Hepatocyte (in vitro differentiated cells): ENCODE measurements at places on chromosomes 7 and 10.

DNA sequence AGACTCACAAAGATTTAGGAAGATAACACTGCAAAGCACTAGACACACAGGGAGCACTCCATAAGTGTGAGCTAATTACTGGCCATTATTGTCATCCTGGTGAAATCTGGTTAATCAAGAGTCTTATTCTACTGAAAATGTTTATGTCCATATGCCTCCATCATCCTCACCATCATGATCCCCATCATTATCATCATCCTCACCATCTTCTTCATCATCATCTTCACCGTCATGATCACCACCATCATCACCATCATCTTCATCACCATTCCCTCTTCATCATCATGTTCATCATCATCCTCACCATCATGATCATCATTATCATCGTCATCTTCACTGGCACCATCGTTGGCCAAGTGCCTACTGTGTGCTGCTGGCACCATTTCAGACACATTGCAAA, 76.3 kb upstream of the CARD11 start:
- no peak for DNase-seq

GRCh38 chr7:47225387-47226131, 356.4 kb downstream of the TNS3 start:
- no peak for DNase-seq

GRCh38 chr10:69818676-69819239, 17.1 kb downstream of the COL13A1 start:
- no peak for DNase-seq

DNA sequence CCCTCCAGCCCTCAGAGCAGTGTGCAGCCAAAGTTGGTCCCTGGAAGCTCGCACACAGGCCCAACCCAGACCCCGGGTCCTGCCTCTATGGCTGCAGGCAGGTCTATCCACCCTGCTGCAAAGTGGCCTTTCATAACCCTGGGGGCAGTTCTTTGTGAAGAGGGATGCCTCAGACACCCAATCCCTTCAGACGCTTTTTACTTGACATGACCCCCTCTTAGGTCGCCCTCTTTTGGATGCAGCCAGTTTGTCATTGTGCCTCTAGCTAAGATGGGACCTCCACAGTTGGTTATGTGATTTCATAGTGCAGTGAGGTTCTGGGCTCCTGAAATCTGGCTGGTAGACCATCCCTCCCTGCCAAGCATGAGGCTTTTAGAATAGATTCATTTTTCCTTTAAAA, 27.3 kb downstream of the SMKR1 start:
- no peak for DNase-seq

- DNase-seq = no peak
Measured at GRCh38 chr7:30642789-30643188, 39.5 kb downstream of the CRHR2 start.

DNA sequence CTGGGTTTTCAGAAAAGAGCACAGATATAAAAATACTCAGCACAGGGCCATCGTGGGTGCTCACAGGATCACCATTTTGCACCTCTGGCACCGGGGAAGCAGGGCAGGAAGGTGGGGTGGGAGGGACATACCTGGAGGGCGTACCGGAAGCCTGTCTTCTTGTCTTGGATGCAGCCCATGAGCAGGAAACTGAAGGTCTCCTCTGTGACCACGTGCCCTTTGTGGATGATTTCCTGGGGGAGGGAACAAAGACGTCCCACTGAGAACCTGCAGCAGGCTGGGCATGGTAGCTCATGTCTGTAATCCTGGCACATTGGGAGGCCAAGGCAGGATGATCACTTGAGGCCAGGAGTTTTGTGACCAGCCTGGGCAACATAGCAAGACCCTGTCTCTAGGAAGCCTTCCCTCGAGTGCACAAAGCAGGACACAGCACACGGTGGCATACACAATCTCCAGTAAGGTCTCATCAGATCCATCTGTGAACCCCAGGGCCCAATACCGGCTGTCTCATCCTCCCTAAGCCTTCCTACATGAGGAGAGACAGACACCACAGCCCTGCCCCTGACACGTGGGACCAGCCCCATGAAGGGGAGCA, 9.5 kb downstream of the PTCD1 start:
- no peak for DNase-seq

GRCh38 chr7:114472896-114473512, 58.4 kb downstream of the FOXP2 start:
- DNase-seq = no peak

GRCh38 chr7:17633067-17633466, 307.2 kb downstream of the SNX13 start:
- peak; percentile 14 for DNase-seq

DNA sequence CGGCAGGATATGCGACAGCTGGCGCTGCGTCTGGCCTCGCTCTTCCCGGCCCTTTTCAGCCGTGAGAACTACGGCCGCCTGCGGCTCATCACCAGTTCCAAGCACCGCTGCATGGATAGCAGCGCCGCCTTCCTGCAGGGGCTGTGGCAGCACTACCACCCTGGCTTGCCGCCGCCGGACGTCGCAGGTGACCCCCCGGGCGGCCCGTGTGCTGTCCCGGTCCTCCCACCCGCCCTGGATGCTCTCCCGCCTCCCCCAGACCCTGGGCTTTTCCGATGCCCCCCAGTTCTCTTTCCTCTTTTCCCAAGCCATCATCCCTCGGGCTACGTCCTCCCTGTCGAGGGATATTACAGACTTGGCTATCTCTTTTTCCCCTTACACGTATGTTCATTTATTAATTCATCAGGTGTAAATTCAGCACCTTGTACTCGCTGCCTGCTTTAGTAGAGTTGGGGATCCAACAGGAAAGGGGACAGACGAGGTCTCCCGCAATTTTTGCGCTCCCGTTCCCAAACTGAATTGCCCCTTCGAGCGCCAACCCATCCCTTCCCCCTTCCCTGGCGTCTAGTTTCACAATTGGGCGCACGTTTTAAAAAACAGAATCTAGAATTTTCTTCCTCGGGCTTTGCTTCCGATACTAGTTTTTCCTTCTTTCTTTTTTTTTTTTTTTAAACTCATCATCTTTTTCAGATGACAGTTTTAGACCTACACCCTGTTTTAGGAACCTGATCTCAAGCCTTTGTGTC, 846 bp downstream of the MINPP1 start:
- DNase-seq = peak; percentile 86

DNA sequence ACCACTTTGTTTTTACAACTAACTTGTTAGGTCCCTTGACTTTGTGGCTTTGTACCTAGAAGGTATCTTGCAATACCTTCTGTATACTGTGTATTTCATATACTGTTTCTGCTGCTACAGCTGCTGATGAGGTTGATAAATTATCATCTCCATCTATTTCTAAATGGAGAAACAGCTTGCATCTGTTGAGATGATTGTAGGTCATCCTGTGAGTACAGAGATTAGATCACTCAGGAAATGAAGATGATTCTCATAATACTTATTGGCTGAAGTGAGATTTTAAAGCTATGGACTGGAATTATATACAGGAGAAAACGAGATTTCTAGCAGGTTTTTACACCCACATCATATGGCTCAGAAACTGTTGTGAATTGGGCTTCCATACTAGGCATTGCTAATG, 280.5 kb downstream of the KCND2 start:
- DNase-seq = no peak

- DNase-seq = no peak
Measured at GRCh38 chr10:54900584-54900983, 99.6 kb upstream of the PCDH15 start.

GRCh38 chr10:111093741-111094380, 17.0 kb downstream of the ADRA2A start:
- DNase-seq = no peak

- no peak for DNase-seq
Measured at GRCh38 chr7:96217147-96217546, 104.8 kb downstream of the SLC25A13 start.

DNA sequence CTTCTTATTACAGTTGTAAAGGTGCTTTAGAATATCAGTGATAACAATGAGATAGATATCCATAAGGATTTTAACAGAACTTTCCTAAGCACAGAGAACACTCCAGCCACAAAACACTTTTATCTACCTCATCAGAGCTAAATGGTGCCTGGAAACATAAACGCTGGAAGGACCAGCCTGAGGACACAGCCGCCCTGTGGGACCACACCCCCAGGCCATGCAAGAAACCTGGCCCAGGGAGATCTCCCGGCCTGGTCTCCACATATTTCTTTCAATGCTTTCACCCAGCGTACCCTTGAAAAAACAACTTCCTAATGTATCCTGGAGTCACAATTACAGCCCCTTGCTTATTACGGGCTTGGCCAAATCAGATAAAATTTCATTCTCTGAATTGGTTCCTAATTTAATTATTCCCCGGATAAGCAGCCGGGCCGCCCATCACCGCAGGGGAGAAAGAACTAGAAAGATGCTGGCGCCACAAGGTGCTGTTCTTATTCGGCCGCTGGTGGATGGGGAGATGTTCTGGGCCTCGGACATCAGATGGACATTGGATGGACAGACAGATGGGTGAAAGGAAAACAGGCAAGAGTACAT, 11.8 kb downstream of the CHST15 start:
- no peak for DNase-seq

GRCh38 chr7:90222811-90223725, 11.5 kb downstream of the STEAP2 start:
- DNase-seq = no peak

GRCh38 chr10:78214955-78215354, 181.3 kb downstream of the RPS24 start:
- no peak for DNase-seq

DNA sequence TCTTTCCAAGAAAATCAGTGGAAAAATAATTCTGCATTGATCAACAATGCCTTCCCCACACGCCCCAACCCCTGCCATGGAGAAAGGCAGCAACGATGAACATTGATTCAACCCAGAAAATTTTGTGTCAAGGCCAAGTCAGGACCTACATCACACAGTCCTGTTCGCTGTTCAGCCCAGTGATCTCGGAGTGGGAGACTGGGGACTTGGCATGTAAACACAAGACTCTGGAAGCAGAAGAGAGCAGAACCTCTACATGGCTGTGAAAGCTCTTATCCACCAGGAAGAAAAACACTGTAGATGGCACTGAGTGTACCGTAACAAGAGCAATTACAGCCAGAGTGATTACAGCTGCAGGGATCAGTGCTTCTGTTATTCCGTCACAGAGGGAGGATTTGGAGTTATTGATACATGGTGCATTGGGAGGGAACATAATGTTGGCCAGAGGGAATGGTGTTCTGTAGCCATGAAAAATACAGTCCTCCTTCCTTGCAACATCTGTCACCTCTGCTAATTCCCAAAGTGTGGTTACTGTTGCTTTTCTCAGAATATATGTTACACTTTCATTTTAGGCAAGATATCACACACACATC, 136.6 kb downstream of the IQUB start:
- no peak for DNase-seq

GRCh38 chr10:79152423-79152817, 83.7 kb downstream of the ZMIZ1 start:
- no peak for DNase-seq

- DNase-seq = peak; percentile 29
Measured at GRCh38 chr7:115356139-115356746, 434.3 kb downstream of the MDFIC start.
